ENCODE measurements at places on chromosomes 6 and 20.

GRCh38 chr6:1524040-1524480 lies 85.7 kb upstream of the FOXC1 start:
- DNase-seq, result peak; percentile 83

GRCh38 chr6:11373208-11373607 lies 140.7 kb upstream of the NEDD9 start:
- DNase-seq, result no peak

DNA sequence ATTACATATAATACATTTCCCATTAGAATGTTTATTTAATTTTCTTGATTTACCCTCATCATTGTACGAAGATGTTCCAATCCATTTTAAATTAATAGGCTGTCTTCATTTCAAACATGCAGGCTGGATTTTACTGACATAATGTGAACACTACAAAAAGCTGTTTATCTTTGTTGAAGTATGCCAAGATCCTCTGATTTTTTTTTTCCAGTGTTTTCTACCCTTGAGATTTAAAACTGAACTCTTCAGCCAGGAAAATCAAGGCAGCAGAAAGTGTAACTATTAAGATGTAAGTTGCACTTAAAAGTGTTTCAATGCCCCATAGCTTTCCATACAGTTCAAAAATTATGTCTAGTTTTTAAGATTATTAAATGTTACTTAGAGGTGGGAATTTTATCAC lies 43.5 kb downstream of the PRKN start:
- no peak for DNase-seq

GRCh38 chr6:11769244-11769643 lies 9.4 kb downstream of the ADTRP start:
- DNase-seq, result no peak

DNA sequence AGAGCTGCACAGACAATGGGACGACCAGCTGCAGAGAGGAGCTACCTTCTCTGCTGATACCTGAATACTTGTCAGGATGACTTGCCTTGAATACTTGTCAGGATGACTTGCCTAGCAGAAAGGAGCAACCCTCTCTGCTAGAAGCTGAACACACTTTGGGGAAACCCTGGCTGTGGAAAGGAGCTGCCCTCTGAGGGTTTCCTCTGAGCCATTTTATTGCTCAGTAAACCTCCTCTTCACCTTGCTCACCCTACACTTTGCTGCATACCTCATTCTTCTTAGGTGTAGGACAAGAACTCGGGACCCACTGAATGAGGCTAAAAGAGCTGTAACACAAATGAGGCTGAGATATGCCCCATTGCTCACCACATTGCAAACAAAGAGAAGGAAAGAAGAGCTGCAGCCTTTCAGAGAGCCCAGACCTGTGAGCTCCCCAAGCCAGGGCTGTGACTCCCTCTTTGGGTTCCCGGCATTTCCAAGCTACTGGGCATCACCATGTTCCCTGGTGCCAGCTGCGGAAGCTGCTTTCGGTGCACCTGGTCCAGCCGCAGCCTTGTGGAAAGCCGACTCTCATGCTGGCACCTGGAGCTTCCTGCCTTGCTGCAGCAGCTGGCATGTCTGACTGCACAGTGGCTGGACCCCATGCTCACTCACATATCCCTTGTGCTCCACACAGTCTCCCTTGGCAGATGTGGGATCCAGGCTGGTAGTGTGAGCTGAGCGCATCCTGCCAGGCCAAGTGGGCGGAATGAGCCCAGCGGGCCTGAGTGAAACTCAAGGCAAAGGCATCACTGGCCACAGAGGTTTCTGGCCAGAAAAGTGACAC lies 106.7 kb upstream of the AHI1 start:
- no peak for DNase-seq

DNA sequence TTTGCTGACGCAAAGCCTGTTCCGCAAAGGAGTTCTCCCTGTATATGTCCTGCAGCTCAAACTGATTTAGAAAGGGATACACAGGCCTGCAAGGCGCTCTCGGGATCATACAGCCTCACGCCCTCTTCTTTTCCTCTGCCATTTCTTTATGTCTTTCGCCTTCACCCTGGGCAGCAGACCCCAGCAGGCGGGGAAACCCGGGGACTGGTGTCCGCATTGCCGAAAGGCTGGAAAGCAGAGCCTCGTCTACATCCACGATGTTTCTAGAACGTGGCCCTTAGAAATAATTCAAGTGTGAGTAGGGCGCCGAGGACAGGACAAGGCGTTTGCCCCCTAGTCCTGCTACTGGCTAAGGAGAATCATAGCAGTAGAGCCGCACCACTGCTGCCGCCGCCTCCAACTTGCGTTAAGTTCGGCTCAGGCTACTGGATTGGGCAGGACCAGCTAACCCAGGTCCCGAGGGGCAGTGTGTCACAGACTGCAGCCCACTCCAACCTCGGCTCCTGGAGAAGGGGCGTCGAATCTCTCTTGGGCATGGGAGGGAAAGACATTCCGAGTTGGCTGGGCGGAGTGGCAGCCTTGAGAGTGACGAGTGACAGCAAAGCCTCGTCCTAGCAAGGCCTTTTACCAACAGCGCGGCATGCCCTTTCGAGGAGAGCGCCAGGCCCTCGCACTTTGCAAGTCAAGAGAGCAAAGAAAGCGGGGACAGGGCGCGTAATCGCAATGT lies 2.6 kb upstream of the TBX18 start:
- no peak for DNase-seq

DNA sequence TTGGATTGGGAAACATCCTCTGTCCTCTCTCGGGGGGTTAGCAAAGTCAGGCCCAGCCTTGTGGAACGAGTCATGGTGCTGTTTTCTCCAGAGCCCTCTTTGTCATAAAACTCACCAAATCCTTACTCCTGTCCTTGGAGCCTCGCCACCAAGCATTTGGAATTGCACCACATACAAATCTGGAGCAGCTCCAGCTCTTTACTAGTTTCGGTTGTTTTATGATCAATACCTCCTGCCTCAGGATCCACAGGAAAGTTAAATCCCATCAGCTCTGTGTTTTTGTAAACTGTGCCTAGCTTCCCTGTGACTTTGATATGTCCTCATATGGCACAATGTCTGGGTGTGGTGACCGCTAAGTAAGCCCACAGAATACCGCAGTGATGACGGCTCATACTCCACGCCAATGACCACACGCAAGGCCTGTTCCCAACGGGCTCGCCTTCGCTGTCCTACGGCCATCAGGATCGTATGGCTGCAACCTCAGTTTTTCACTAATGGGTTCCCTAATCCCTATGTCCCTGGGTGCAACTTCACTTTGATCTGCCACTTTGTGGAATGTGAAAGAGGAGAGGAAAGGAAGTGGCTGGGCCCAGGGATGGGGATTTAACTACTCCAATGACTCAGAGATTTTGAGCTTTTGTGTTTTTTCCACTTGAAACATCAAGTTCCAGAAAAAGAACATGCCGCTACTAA lies 111.3 kb upstream of the FOXQ1 start:
- DNase-seq, result no peak

DNA sequence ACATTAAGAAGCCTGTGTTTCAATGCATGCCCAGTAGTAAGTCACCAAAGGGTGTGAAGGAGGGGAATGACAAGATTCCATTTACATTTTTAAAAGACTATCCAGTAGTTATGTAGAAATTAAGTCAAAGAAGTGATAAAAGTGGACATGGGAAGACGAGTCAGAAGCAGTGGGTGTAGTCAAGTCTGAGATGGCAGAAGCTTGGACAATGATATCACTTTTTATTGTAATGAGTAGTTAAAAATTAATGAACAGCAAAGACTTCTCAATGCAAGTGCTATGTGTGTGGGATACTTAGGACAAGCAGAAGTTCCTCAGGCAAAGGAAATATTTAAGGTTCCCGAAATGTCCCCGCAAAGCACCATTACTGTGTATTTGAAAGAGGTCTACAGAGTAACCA lies 156.0 kb downstream of the DST start:
- no peak for DNase-seq

GRCh38 chr6:125987026-125987617 lies 782 bp downstream of the TRMT11 start:
- peak; percentile 33 for DNase-seq

GRCh38 chr6:36444470-36444869 lies 1.7 kb downstream of the KCTD20 start:
- no peak for DNase-seq

DNA sequence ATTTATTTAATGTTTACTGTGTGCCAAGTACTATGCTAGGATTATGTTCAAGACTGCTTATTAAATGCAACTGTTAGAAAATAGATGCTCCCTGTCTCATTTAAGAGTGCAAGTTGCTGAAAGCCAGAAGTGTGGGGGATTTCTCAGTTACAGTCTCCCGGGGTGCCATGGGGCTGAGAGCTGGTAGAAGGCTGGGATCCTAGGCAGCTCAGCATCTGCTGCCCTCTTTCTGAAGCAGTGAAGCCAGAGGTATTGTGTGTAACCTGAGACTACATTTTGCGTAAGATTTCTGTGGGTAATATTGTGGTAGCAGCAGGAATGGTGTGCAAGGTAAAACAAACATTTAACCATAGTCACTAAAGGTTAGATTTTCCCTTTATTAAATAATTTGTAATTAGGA lies 120.6 kb downstream of the AKAP7 start:
- DNase-seq, result no peak

GRCh38 chr20:41249411-41250281 lies 67.9 kb downstream of the ZHX3 start:
- DNase-seq, result no peak

DNA sequence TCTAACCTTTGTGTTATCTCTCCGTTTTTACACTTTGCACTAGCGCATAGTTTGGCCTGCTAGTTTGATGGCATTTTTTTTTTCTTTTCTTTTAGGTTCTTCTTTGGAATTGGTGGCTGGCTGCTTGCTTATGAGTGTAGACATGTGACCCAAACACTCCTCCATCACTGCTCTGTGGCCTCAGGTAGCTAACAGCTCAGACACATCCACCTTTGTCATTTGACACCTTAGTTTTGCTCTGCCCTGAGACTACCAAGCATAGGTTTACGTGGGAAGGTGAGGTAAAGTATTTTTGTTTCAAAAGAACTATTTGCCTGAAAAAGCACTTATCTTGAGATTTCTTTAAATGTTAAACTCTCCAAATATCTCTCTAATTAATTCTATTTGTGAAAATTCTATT lies 368.4 kb upstream of the MAP3K7 start:
- no peak for DNase-seq

- DNase-seq, result no peak
Measured at GRCh38 chr6:146481527-146481926, 62.1 kb upstream of the RAB32 start.
